ENCODE measurements at places on chromosomes 11 and 22.

DNA sequence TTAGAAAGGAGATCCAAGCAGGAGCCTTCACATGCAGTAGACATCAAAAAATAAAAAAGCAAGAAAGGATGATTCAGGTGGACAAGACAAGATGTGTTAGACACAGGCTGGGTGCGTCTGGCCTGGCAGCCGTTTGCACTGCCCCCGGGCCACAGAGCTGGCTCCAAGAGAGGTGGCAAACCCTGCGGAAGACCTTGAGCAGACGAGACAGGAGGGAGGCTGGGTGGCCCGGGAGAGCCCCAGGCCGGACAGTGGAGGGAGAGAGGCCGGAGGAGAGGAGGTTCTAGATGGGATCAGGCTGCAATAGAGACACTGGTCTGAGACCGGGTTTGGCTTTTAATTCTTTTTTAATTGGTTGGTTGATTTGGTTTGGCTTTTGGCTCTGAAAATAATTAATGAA lies 69.6 kb upstream of the TTLL12 start:
- DNase-seq = no peak

DNA sequence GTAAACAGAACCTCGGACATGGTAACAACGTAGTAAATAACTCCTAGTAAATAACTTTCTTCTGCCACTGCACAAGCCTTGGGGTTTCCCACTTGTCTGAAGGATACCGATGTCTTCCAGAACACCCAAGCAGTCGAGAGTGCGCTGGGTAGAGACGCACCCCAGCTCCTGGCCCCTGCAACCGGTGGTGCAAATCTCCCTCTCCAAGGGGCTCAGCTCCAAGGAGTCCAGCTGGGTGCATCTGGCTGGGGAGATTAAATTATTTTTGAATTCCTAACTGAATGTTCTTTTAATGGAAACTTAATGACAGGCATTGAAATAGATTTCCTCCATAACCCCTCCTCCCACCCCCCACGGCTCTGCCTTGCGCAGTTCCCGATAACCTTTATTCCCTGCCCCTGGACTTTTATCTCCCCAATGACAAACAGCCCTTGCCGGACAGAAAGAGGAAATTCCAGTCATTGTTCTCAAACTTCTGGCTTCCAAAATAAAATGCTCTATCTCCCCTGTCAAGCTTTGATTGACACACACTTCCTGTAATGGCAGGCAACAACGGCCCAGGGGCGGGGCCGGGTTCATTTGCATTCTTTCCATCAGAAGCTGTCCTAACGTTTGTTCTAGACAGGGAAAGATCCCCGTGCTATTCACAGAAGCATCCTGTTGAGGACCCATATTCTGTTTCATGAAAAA lies 31.2 kb downstream of the KCNJ1 start:
- DNase-seq = no peak

DNA sequence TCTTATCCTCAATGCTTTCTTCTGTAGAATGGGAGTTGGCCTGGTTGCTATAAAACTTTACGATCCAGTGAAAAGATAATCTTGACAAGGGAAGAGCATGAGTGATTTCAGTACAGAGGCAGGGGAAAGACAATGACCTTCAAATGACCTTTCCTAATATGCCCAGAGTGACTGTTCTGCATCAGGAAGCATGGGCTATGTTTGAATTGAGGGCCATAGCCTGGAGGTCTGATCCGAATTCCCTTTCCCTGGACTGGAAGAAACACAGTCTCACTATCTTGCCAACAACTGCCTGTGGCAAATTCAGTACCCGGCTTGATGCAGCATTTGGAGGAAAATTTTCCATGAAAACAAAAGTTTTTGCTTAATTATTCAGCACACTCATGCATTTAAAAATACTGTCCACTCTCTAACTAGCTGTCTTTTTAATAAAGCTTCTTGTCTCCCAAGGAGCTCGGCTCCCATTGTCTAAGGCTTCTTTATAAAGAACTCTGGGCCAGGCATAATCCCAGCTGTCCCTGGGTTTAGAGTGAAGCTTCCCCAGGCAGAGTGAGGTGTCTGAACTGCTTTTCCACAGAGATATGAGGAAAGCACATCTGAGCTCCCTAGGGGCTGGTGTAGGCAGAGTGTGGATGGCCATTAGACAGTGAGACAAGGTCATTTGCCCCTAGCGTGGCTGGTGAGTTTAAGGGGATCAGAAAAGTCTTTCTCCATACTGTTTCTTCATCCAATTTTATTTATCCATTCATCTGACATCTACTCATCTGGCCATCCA lies 132.7 kb upstream of the CADM1 start:
- no peak for DNase-seq

DNA sequence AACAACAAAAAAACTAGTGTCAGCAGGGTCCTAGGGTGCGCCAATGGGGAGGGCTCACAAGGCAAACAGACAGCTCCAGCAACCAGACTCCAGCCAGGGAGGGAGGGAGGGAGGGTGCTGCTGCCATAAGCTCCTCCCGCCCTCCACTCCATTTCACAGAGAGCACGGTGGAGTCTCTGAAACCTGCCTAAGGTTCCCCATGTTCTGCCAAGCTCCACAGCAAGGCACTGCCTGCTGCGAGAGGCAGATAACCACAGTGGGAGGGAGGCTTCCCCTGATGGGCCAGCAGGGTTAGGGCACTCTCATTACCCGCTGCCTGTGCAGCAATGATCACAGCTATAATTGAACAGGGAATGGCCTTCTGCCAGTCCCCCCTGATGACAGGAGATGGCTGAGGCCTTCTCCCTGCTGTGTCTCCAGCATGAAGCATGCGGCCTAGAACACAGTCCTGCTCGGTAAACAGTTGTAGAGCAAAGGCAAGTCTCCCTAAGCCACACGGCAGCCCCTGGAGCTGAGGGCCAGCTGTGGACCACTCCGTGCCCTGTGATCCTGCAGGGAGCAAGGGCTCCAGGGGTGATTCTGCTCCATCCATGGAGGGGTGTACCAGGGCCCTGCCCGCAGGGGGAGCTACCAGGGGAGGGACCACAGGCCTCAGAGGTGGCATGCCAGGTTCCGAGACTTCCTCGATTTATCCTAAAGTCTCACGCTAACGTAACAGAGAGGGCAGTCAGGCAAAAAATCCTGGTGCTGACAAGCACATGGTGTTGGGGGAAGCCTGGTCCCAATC lies 42.9 kb downstream of the PC start:
- no peak for DNase-seq

DNA sequence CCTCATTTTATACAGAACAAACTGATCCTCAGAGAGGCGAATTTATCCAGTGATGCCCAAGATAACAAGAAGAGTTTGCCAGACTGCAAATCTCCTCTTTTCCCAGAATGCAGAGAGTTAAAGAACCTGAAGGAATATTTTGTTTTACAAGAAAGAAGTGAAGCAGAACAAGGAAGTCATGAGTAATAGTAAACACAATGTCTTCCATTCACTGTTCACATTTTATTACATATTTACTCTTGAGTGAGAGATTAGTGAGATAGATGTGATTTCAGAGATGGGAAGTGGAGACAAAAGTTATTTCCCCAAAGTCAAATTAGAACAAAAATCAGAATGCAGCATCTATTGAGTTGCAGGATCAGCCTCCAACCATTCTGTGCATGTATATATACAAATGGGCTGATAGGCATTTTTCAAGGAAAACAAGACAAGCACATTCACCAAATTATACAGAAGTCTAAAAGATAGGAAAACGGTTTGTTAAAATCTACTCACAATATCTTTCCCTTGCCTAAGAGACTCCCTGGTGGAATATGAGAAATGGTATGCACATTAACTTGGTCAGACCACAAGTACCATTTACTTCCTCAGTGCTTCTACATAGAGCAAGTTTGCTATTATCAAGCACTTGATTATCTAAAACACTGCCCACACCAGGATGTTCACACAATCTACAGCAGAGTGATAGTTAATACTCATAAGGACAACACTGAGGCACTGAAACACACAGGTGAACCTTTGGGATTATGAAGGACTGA lies 12.0 kb downstream of the GUCY1A2 start:
- DNase-seq = no peak

DNA sequence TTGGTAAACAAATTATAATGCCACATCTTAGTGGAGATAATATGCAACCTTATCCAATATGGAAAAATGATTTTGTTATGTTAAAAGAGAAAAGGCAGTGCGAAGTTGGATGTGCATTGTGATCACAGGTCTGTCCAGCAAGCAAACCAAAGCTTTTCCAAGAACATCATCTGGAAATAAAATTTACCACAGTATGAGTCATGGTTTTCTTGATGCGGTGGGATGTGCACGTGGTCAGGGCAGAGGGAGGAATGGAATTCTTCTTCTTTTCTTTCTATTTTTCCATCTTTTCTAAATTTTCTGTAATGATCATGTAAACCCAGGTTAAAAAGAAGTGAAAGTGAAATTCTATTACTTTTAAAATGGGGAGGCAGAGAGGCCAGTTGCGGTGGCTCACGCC lies 169.8 kb downstream of the C11orf91 start:
- DNase-seq = no peak

DNA sequence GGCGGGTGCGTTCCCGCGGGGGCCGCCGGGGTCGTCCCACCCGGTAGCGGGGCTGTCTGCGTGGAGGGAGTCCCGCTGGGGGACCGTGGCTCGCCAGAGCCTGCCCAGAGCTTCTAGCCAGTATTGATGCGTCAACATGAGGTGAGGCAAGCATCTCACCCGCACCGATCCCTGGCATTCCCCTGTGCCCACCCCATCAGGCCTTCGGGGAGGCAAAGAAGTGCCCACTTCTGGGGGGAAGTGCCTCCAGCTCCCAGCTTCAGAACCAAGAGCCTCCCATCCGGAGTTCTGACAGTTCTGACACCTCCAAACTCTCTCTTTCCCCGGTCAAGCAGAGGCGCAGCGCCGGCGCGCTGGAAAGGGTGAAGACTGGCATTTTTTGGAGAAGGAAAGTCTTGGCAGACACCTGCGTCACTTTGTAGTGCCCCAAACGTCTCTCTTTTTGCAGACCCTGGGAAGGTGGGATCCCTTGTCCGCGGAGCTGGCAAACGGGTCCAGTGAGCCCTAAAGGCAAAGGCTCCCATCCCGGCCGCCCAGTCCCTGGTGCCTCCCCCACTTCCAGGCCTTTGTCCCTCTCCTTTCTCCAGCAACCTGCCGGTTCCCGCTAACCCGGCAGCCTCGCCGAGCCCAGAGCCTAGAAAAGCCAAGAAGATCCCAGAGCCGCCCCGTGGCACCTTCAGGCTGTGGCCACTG lies 3.2 kb upstream of the PAX6 start:
- DNase-seq = no peak

- no peak for DNase-seq
Observed at GRCh38 chr22:25829237-25829636, 87.2 kb downstream of the MYO18B start.

GRCh38 chr11:67309166-67309565 lies 5.8 kb downstream of the SSH3 start:
- DNase-seq = no peak

DNA sequence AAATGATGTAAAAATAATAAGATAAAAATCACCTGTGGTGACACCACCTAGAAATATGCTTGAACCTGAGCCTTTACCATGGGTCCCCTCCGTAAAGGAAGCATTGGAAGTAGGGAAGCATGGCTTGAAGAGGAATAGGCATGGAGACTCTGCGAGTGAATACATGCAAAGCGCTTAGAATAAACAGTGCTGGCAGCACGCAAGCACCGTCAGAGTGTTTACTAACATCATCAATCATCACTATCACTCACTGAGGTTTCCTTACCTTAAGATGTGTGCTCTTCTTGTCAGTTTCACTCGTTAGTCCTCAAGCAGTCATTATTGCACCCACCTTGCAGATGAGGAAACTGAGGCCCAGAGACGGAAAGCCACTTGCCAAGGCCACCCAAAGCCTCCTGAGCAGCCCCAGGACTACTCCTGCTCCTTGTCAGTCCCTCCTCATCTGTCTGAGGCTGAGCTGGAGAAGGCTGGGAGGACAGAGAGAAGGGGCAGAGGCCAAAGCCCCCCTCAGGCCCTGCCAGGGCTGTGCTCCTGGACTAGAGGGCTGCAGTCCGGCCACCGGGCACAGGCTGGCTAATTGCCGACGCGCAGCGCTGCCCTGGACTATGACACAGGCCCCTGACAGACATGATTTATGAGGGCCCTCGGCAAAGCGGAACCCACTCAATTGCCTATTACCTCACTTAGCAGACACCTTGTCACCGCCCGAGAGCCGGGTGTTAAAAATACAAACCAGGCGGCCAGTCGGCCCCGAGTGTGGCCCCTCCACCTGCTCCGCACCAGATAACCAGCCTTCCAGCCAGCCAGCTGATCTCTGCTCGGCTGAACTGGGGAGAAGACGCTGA lies 168.9 kb downstream of the MN1 start:
- DNase-seq = no peak

GRCh38 chr11:46330563-46331281 lies 16.5 kb upstream of the DGKZ start:
- DNase-seq = no peak

GRCh38 chr11:116473790-116474346 lies 298.9 kb downstream of the BUD13 start:
- no peak for DNase-seq

DNA sequence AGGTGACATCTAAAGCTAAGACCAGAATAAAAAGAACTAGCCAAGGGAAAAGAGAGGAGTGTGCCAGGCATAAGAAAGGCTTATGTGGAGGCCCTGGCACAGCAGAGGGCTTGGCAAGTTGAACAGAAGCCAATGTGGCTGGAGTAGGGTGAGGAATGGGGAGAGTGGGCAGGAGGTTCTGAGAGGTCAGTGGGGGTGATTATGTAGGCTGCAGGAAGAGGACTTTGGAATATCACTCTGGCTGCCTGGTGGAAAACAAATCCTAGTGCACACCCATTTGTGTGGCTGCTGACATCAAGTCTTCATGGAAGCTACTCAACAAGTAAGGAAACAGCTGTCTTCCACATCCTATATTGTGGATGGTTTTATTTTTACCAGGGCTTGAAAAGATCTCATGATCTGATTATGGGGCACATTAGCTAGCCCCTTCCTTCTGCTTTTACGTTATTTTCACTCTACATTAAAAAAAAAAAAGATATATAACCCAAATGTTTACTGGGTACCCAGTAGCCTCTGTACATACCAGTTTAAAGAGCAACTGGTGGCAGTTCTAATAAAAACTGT lies 3.4 kb downstream of the MRPL16 start:
- DNase-seq = no peak

- no peak for DNase-seq
Observed at GRCh38 chr22:45240104-45240809, 437 bp downstream of the KIAA0930 start.

DNA sequence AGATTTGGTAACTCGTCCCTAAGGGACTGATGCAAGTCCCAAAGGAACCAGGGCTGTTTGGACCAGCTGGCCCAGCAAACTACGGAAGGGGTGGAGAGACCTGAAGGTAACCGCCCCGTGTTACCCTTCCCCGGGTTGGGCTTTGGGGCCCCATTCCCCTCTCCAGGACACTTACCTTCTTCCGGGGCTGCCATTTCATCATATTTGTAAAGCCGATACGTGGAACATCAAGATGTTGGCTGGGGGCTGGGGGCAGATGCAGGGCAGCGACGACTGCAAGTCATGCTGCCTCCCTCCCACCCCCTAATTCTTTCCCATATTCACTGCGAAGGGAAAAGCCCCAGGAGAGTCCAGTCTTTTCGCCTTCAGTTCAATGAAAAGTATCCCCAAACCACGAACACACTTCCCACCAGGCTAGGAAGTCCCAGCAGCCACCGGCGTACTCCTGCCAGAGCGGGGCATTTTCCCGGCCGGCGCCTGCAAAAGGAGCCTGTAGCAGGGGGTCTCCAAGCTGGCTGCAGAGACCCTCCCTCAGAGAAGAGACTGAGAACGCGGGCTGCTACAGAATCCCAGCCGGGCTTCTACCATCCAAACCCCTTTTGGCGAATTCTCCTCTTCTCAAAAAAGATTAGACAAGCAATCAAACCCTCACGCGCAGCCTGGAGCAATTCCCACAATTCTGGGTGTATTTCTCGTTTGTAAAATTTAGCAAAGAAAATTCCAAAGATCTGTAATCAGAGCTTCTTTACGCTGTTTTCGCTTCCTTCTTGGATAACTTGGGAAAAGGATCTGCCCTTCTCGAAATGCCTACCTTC lies 236.7 kb downstream of the TTC28 start:
- peak; percentile 50 for DNase-seq

GRCh38 chr22:19885841-19886592 lies 31.3 kb upstream of the GNB1L start:
- no peak for DNase-seq
